Left forelimb (tissue), 1 donor: ENCODE measurements at places on chromosomes 2 and 18.

DNA sequence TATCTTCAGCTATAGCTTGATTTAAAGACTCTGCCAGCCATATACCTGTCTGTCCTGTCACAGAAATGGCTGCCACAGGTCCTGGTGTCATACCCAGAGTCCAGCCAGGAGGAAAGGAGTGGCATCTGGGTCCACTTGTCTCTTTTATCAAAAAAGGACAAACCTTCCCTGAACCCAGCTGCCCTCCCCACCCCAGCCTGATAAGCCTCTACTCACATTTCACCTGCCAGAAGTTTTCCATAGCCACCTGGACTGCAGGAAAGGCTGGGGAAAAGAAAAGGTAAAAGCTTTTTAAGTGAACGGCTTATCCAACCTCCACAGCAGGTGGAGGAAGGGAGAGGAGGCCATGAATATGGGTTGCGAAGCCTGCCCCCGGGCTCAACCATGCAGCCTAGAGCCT lies 32.8 kb downstream of the TMEM163 start:
- no peak for DNase-seq

DNA sequence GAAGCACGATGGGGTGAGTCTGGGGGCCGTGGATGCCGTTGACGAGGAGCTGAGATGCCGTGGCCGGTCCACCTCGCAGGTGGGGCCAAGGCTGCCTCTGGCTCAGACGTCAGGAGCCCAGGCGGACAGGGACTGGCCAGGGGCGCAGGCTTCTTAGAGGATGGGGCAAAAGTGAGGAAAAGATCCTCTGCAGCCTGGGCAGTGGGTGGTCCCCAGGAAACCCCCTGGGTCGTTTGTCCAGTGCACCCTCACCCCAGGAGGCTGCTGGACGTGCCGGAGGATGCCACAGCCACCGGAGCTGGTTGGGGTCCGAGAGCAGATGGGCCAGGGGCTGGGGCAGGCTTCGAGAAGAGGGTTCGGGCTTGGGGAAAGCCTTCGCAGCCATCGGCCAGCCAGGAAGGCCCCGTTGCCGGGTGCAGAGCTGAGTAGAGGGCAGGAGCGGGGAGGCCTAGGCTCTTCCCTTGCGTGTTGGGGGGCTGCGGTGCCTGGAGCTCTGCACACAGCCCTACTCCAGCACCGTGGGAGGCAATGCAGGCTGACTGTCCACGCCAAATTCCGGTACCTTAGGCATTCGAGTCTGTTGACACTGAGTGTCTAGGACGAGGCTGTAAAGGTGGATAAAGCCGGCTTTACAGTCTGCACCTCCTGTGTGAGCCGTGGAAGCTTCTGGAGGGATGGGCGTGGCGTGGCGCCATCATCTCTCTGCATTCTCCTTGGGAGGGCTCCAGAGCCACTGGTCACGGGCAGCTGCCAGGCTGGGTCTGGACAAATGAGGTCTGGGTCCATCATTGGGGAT lies 18.8 kb downstream of the GPC1 start:
- DNase-seq, result no peak

DNA sequence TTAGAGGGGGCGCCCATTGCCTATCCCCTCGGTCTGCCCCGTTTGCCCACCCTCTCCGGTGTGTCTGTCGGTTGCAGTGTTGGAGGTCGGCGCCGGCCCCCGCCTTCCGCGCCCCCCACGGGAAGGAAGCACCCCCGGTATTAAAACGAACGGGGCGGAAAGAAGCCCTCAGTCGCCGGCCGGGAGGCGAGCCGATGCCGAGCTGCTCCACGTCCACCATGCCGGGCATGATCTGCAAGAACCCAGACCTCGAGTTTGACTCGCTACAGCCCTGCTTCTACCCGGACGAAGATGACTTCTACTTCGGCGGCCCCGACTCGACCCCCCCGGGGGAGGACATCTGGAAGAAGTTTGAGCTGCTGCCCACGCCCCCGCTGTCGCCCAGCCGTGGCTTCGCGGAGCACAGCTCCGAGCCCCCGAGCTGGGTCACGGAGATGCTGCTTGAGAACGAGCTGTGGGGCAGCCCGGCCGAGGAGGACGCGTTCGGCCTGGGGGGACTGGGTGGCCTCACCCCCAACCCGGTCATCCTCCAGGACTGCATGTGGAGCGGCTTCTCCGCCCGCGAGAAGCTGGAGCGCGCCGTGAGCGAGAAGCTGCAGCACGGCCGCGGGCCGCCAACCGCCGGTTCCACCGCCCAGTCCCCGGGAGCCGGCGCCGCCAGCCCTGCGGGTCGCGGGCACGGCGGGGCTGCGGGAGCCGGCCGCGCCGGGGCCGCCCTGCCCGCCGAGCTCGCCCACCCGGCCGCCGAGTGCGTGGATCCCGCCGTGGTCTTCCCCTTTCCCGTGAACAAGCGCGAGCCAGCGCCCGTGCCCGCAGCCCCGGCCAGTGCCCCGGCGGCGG lies 1.7 kb downstream of the MYCN start:
- DNase-seq, result peak; percentile 75

DNA sequence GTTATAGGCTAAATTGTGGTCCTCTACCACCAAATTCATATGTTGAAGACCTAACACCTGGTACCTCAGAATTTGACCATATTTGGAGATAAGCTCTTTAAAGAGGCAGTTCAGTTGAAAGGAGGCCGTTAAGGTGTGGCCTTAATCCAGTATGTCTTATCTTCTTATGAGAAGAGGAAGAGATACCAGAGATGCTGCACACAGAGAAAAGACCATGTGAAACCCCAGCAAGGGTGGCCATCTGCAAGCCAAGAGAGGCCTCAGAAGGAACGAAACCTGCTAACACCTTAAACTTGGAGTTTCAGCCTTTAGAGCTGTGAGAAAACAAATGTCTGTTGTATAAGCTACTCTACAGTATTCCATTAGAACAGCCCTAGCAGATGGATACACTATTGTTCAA lies 528.1 kb upstream of the DCC start:
- DNase-seq, result no peak

DNA sequence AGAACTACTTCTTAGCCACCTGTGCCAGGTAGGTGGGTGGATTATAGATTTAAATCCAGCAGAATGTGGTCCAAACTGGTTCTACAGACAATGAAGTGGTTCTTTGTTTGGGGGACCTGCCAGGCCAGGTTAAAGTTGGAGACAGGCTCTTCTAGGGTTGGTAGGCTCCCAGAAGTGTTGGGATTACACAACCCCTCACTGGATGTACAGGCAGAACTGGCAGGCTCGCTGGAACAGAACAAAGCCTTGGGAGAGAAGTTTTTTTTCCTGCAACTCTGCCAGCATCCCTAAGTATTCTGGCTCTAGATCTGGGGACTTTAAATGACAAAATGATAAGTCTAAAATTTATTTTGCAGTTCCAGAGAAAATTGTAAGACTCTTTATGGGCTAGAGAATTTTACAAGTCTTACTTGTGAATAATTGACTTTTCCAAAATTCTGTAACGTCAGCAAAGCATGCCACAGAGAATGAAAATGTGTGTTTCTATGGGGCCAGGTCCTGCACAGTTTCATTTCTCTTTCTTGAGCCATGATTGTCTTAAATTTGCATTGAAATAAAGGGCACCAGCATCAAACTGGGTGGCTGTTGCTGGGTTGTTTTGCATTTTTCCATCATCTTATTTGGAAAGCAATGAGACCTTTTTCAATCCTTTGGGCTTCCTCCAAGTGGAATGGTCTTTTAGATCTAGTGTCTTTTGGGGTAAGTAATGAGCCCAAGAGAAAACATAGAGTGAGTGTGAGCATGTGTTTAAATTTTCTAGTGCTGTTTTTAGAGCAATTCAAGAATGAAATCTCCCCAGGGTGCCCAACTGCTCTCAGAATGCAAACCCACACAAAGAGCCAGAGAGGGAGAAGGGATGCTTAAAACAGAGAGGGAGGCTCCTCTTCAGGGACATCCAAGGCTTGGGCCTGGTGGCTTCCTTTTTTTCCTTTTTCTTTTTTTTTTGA lies 32.4 kb upstream of the ATL2 start:
- no peak for DNase-seq

- DNase-seq, result no peak
These were observed 28.3 kb upstream of the INSIG2 start for GRCh38 chr2:118059919-118060478.

DNA sequence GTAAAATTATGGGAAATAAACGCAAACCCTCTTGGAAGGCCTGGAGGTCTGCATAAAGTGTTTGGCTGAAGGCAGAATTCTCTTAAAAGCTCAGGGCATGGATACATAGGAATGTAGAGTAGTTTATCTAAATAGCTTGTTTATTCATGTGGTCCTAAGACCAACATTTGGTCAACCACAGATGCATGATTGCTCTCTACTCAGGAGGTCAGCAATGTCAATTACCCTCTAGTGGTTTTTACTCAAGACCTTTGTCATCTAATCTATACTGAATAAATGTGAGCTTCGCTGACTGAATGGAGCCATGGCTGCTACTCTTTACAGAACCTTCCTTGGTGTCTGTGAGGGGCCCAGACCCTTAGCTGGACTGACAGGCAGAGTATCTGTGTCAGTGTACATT lies 139.8 kb downstream of the ATL2 start:
- DNase-seq, result no peak

DNA sequence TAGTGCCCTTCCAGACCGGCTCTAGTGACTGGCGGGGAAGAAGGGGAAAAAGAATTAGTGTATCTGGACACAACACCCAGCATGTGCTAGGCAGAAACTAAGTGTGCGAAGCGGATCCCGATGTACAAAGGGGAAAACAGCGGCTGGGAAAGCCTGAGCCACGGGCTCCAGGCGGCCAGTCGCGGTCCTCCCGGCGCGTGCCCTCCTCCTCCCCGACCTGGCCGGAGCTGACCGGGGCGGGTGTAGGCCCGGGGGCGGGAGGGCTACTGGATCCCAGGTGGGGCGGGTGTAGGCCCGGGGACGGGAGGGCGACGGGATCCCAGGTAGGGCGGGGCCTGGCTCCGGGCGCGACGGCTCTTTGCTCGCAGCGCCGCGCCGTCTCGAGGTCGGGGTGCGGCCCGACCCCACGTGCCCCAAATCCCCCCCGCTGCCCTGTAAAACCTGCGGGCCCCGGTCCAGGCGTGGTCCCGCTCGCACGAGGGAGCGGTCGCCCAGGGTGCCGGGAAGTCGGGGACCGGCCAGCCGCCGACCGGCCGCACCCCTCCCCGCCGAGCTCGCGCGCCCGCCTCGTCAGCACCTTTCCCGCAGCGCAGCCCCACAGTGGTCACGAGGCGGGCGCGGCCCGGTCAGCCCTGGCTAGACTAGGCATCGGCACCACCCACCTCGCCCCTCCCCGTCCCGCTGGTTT lies 48.8 kb downstream of the C2orf42 start:
- peak; percentile 83 for DNase-seq

GRCh38 chr2:129239141-129239540 lies 740.3 kb upstream of the RAB6C start:
- no peak for DNase-seq

DNA sequence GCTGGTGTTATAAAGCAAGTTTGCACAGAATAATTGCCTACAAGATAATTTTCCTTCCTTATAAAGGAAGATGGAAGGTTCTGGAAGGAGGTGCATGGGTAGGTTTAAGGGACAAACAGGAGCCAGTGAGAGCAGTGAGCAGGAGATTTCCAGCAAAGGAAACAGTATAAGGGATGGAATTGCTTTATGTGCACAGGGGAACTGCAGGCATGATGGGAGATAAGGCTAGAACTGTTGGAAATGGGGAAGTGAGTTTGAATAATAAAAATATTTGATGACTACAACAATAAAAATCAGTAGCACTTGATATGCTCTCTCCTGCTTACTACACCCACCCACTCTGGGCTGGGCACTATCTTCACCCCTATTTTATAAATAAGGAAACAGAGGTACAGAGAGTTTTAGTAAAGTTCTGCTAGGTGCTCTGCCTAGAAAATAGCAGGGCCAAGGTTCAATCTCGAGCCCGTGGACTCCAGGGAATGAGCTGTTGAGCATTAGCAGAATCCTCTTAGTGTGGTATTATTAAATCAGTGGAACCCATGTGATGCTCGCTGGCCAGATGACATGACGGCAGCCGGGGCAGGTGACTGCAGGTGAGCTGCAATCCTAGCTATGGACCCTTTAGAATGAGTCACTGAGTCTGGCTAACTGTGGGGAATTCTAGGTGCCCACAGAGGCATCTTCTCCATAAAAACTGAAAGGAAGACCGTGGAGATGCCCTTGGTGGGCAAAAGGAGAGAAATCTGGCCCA lies 302.5 kb downstream of the PIEZO2 start:
- no peak for DNase-seq

DNA sequence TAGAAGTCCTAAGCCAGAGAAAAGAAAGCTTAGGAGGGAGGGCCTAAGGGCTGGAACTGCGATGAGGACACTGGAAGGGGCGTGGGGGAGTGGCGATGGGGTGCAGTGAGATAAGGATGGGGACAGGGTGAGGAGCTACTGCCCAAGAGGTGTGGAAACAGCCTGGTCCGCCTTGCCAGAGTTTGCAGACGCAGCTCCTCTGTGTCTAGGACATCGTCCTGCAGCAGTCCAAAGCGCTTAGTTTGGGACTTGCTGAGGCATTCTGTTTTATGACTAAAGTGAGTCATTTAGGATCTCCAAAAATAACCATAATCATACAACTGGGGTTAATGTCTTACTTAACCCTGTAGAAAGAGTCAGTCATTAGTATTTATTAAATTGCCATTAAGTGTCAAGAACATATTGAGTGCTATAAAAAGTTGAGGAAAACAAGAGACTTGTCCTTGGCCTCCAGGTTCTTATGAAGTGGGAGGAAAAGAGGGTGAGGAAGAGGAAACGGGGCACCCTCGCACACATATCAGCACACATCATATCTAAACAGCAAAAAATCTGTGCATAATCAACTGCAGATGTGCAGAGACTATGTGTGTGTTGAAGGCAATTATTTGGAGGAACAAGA lies 74.8 kb downstream of the CDK15 start:
- no peak for DNase-seq

- DNase-seq, result no peak
These were observed 200.7 kb downstream of the RPIA start for GRCh38 chr2:88892207-88892606.
